ENCODE measurements at places on chromosomes 2 and 18. TPM values are rescaled to one million over a fixed set of nuclear protein-coding genes. Genes with fewer than 3 reads are reported as not detected.
A peak's percentile ranks its signal among the peaks of the same experiment; 100 is the strongest.

Gene RETREG2
- total RNA-seq: 120 TPM

Gene FZD7
- total RNA-seq: 56.4 TPM

Gene PLB1
- 0.11 TPM for total RNA-seq

Gene LAMA3
- 1.9 TPM for total RNA-seq

Gene ANKRD30BL
- not detected for total RNA-seq

Gene C2orf78
- not detected for total RNA-seq

Gene CDH20
- not detected for total RNA-seq

DNA sequence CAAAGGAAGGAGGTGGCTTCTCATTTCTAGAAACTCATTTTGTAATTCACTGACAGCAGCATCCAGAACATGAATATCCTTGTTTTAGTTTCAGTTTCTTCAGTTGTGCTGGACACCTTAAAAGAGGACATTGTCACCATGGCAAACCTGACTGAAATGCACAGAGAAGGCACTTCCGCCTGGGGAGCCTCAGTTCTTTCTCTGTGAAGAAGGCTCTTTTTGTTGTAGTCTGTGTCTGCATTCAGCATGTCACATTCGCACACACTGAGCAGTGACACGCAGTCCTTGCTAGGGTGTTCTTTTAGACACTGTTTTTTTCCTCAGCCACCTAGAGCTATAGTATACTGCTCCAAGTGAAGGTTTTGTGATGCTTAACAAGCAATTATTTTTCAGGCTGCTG, 9.5 kb upstream of the RPRM start:
- DNase-seq: no peak

GRCh38 chr18:79779021-79779699, 18.6 kb upstream of the KCNG2 start:
- DNase-seq: no peak

DNA sequence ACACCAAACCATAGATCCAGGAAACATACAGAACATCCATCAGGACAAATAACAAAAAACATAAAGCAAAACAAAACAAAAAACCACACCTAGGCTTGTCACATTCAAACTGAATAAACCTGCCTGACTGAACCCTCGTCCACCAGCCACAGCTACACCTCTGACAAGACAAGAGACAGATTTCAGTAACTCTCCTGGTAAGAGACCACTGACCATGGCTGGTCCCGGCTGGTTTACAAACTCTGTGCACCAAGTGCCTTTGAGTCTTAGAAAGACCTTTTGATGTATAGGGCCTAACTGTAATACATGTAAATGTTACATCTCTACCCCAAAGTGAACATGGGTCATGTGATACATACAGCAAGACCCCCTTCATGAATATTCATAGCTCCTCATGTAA, 4.8 kb upstream of the SLC66A2 start:
- no peak for DNase-seq

DNA sequence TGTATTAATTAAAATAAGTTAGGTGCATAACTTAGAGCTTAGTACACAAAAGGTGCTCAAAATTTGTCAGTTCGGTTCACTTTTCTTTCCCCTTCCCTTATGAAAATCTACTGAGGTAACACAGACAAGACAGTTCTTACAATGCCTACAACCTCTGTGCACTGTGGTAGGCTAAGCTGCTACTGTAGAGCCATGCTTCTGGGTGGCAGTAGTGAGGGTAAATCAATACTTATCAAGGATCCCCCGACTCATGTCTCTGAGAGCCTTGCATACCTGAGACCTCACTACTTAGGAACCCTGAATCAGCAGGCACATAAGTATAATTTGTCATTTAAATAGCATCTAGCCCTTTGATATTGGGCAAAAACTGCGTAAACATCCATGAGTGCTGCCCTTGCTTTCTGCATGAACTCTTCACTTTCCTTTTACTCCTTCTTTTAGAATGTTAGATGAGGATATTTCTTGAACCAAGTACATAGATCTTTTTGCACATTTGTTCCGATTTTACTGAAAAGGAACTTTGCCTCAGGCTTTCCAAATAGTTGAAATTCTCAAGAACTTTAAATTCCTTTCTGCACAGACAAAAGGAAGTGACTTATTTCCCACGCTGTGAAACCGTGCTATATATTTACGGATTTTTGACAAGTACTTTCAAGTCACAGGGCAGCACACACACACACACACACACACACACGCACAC, 234.4 kb downstream of the TRIB2 start:
- peak; percentile 63 for DNase-seq

DNA sequence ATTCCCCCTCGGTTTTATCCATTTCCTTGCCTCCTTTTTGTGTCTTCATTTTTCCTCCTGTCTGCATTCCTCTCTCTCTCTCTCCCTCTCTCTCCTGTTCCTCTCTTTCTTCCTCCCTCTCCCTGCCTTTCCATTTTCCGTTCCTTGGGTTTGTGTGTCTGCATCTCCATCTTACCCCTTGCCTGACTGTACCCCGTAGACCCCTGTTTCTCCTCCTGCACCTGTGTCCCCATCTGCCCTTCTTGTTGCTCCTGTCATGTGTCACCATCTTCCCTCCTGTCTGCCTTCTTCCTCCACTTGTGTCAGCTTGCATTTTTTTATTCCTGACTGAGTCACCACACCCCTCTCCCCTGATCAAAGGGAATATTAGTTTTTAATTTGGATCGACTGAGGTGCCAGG, 1.8 kb downstream of the CDK5R2 start:
- DNase-seq: no peak

DNA sequence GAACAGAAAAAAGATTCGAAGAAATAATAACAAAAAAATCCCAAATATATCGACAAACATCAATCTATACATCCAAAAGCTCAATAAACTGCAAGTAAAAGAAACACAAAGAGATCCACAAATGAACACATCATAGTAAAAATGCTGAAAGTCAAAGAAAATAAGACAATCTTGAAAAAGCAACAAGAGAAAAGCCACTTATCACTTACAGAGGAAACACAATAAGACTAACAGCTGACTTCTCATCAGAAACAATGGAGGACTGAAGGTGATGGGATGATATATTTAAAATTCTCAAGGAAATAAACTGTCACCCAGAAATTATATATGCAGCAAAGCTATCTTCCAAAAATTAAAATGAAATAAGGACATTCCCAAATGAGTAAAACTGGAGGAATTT, 140.3 kb downstream of the NDUFA10 start:
- peak; percentile 17 for DNase-seq

DNA sequence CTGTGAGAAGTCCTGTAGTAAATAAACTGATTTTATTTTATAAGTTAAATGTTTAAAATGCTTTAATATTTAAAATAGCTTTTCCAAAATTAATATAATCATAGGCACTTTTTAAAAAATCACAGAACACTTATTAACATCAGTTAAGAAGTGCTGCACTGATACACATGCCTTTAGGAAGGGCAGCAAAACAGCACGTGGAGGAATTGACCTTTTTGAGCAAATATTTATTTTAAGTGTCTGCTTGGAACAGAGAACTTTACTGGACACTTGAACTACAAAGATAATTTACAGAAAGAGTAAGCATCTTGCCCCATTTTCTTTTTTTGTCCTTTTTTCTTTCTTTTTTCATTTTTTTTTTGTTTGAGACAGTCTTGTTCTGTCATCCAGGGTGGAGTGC, 87.7 kb upstream of the NARS1 start:
- DNase-seq: no peak

DNA sequence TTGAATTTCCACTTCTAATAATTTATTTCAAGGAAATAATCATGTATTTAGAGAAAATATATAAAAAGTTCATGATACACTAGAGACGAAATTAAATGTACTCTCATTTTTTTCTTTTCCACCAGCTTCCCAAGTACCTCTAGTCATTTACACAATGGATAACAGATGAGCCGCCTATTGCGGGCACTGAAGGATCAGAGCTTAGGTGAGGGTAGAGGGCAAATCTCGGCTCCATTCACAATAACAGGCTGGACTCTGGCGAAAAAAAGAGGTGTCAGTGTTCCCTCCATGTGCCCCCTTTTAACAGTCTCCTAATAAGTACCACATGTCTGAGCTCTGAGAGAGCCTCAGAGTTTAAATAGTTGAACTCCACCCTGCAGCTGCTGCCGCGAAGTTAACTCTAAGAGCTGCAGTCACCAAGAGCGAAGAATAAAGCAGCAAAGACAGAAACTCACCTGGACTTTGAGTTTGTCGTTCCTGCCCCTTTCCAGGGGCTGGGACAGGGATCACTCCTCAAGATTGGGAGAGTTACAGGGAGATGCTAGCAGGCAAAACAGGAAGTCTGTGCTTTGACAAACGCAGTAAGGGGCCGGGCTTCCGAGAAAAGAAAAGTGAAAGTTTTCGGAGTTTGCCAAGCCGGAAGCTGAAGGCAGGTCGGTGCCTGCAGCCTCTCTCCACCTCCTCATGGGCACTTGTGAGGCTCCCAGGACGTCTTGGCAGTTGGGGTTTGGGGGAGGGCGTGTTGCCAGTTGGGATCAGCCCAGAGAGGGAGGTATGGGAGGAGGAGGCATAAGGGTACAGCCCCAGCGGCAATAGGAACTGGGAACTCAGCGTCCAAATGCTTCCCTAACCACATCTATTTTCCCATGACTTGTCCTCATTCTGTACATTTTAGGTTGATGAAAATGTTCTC, at the start of gene SP110:
Gene SP110 (minus strand): TSS at position 566 of the 913 bp plus-strand sequence. CDS start 3,057 bp downstream, outside the sequence.
- peak; percentile 88 for DNase-seq

DNA sequence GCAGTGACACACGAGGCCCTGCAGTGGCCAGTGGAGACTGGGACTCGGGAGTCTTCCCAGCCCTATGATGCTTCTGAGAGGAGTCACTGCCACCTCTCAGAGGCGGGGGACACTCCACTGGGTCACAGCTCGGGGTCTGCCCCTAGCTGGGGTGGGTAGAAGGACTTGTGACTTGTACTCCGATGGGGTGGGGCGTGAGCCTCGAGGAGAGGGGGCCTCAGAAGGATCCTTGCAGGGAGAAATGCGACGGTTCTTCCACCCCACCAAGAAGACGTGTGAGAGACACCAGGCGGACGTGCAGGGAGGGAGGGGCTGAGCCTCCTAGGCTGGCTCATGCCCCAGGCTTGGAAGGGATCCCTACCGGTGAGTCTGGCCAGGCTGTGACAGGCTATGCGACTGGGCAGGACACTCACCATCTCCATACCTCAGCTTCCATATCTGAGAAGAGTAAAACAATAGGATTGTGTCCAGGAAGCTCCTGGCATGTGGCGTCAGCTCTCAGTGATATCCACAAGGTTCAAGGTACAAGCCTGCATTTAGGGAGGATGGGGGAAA, 11.1 kb upstream of the OTOS start:
- peak; percentile 25 for DNase-seq

DNA sequence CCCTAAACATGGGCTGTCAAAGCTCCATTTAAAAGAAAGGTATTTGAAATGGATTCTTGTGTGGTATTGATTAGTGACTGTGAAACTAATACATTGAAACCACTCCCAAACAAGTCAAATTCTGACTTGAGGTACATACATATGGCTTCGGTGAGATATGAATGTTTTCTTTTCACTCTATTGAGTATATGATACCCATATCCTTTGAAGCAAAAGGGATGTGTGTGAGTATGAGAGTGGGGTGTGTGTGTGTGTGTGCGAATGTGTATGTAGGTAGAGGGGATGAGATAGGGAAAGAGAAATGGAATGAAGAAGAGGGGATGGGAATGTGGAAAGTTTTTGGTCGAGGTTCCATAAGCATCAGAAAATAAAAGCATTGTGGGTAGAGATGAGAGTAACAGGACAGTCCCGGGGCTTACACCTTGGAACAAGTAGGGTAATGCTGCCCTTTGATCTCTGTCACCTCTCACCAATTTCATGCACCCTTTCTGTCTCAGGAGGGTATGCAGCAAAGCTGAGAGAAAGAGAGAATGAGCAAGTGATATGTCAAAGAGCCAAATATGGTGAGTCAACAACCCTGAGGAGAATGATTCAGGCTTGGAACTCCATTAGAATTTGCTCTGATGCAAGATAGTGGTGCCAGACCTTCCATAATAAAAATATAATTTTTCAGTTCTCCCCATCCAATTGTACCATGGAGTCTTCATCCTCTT, 64.0 kb upstream of the ZEB2 start:
- DNase-seq: peak; percentile 92

DNA sequence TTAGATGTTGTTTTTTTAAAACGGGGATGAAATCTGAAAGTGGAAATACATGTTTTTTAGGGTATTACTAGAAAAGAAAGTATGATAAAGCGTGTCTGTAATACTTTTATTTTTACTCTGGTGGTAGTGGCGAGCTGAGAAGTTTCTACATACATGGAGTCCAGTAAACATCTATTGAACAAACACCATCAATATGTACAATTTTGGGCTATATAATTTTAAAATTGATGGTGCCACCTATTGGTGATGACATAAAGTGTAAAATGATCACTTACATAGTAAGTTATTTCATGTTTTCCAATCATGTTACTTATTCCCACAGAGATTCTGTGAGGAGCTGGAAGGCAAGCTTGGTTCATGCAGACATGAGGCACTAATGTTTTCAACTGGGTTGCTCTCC, 31.5 kb upstream of the NFE2L2 start:
- DNase-seq: peak; percentile 34

DNA sequence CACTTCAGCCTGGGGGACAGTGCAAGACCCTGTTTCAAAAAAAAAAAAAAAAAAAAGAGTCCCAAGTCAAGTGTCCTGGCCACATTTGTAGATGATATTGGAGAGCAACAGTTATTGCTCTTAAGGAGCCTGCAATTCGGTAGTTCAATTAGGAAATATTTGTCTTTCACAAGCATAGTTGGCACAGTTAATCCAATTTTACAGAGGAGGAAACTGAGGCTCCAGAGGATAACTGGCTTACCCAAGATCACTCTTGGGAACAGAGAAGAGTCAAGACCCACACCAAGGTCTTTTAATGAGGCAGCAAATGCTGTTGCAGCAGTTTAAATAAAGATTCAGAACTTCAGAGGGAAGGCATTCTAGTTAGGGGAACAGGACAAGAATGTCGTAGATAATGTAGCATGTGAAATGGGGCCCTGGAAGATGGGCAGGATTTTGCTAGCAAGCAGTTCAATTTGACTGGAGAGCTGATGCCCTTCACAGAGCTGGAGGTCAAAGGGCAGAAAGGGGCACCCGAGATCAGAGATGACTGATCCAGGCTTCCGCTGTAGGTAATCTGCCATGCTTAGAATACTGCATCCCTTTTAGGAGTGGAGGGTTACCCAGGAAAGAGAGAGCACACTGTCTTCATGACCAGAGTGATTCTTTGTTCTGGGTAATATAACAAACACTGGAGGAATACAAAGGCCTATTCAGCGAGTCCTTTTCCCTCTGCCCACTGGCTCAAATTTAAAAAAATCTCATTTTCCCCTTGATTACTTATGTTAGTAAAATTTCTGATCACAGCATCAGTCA, 3.0 kb downstream of the NPC1 start:
- no peak for DNase-seq

DNA sequence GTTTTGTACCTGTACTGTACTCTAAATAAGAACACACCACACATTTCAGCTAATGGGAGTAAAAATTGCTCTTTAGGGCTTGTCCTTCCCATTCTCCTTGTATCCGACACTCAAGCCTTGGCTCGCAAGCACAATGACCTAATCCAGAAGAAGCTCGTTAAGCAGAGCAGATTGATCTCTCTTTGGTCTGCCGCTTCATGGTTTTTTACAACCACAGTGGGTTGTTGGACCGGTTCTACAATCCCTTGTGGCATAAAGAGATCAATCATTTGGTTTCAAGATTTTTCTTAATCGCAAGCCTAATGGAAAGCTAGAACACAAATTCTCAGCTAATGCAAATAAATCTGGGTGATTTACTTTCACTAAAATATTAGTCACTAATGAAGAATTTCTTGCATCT, 662.1 kb downstream of the LRP1B start:
- no peak for DNase-seq

- peak; percentile 92 for DNase-seq
Measured at GRCh38 chr18:62329691-62330454, 4.8 kb downstream of the TNFRSF11A start.
